Lower lobe of right lung (tissue), 2 donors: ENCODE measurements at places on chromosomes 1 and 21. TPM values are rescaled to one million over a fixed set of nuclear protein-coding genes. Genes with fewer than 3 reads are reported as not detected.

DNA sequence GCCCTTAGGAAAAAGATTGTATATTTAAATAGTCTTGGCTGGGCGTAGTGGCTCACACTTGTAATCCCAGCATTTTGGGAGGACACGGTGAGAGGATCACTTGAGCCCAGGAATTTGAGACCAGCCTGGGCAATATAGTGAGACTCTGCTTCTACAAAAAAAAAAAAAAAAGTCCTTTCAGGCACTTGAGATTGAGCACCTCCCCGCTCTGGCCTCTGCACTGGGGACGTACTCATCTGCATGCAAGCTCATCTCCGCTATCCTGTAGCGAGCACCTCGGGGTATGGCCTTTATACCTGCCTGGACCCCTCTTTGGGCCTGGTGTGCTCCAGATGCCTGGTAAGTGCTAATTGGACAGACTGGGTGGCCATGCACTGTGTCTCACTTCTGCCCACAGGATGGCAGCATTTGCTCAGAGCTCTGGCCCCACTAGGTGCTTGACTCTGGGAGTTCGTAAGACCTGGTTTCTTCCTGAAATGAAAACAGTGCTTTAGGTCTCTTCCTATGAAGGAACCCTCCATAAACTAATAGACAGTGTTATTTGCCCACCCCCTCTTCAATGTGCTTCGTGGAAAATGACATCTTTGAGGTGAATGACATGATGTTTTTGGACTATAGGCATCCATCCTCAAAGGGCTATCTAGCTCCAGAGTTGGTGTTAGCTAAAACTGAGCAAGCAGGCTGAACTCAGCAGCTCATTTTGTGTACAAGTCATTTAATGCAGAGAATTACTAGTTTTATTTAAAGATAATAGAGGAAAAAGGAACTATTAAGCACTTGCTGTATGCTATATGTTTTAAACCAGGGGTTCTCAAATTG is 61.7 kb upstream of the ADAR start:
- DNase-seq: peak; percentile 80

GRCh38 chr1:53478502-53478818 is 19.3 kb downstream of the DMRTB1 start:
- DNase-seq: no peak

DNA sequence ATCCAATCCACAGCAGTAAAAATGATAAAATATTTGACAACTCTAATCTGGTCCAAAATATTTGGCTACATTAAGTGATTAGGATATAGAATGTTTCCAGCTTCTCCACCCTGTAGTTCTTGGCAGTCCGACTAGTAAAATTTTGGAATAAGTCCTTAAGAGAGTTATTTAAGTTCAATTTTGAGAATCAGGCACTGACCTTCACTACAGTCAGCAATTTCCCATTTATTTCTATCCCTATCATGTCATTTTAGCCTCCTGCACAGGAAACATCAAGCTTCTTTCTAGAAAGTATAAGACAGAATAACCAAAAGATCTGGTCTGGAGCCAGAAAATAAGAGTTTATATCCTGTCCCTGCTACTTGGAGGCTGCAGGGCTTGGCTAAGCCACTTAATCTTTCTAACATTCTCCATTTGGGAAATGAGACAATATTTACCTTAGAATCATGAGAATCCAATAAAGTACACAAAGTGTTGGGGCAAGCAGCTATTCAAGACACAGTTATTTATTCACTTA is 162.2 kb downstream of the DPYD start:
- DNase-seq: no peak

DNA sequence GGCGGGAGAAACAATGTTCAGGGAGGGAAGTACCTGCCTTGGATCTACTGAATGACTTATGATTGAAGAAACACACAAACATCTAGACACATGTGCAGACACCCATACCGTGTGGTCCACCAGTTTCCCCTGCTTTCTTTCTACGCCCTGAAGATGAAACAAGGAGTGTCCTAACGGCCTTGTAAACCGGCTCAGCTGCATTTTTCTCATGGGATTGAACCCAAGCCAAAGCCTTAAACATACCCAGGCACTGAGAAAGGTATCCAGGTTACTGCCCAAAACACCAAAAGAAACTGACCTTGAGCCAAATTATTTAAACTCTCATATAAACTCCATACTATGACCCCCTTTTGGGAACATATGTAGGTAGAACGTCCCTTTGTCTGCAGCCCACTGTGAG is 630.0 kb upstream of the RGS18 start:
- DNase-seq: no peak

DNA sequence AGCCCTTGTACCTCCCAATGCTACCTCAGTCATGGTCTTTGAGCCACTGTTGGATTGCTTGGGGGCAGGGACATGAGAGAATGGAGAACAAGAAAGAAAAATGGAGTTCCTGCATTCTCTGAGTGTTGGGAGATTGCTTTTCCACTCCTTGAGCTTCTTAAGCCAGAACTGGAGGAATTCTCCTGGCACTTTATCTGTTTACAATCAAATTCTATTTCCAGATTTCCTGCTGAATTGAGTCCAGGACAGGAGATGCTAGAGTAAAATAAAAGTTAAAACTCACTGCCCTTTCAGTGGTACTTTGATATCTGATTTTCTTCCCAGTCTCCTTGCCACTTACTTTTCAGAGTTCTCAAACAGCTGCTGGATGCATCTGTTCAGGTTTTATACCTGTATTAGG is 24.4 kb upstream of the DEPDC1 start:
- no peak for DNase-seq

GRCh38 chr1:186330758-186331157 is 44.3 kb downstream of the TPR start:
- no peak for DNase-seq

- DNase-seq: no peak
Measured at GRCh38 chr1:225469051-225469450, 41.2 kb upstream of the LBR start.

- DNase-seq: peak; percentile 48
Measured at GRCh38 chr1:1627829-1628753, 3.9 kb upstream of the MMP23B start.

DNA sequence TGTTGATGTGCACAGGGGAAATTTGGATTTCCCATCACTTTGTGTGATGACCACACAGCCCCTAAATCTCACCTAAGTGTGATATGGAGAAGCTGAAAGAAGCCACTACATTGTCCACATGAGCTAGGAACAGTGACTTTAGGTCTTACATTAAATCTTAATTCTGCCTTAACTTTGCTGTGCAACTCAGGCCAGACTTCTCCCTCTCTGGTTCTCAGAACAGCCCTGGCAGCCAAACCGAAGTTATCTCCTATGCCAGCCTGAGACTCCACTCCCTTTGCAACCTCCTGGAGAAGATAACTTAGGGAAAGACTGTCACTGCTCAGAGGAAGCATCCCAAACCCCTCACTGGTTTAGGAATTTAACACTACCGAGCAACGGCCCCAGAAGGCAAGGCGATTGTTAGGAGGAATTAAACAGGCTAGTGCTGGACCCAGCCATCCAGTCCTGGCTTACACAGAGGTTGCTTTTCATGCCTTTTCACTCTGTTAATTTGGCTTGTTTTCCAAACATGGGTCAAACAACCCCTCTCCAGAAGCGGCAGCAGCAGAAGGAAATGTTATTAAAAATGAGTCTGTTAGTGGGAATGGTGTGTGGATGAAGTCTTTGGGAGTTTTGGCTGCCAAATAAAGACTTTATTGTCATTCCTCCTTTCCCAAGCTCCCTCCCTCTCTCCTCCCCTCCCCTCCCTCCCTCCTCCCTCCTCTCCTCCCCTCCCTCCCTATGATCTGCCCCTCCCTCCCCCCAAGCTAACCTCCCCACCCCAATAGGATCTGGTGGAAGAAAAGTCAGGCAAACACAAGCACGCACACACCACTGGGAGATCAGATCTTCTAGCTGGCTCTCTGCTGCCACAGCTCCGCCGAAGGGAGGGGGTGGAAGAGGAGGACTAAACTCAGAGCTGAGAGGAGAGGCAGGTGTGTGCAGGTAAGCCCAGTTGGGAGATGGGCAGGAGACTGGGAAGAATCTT is at the start of gene PRELP:
TSS of gene PRELP (plus strand) at position 795 of the 970 bp plus-strand sequence. CDS start 7,379 bp downstream, outside the sequence.
- DNase-seq: no peak

DNA sequence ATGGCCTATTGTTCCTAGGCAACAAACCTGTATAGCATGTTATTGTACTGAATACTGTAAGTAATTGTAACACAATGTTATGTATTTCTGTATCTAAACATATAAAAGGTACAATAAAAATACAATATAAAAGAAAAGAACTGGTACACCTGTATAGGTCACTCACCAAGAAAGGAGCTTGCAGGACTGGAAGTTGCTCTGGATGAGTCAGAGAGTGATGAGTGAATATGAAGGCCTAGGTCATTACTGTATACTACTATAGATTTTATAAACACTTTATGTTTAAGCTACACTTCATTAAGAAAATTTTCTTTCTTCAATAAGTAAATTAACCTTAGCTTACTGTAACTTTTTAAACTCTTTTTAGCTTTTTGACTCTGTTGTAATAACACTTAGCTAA is 559.9 kb downstream of the PLPP3 start:
- DNase-seq: no peak

DNA sequence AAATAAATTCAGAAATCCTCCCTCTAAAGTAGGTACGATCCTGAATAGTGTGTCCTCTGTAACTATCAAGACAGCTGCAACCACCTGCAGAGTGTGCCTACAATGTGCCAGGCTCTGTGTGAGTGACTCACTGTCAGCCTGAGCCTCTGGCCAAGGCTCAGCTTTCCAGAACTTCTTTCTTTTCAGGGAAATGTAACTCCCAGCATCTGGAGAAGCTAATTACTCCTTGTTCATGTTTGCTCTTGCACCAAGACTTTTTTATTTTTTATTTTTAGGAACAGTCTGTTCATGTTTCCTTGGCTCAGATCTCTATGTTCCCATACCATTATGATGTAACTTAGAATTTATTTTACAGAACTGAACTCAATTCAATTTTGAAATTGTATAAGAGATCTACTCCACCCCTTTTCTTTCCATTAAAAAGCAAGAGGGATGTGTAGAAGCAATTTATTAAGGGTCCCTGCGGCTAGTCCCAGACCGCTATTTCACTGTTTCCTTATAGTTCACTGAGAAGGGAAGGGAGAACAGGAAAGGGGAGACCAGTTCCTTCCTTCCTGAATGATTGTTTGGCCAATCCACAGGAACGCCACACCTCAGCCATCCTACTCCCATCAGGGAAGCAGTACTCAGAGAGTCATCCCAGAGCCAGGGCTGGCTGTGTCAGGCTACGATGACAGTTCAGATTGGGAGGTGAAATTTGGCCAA is 112.4 kb upstream of the ZNF648 start:
- DNase-seq: no peak

DNA sequence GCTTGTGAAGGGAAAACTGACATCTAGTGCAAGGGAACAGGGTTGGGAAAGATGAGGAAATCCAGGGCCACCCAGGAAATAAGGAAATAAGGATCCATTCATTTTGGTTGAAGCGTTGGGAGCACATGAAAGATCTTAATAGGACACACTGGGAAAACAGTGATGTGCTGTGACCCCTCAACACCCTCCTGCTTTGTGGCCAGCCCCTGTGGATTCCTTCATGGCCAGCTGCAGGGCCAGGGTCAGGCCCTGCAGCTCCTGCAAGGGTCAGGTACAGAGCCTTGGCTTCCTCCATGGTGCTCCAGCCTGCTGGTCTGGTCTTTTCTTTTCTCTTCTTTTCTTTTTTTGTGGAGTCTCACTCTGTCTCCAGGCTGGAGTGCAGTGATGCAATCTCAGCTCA is 18.8 kb upstream of the PIGM start:
- no peak for DNase-seq

- peak; percentile 69 for DNase-seq
Measured at GRCh38 chr1:110106013-110106941, 6.0 kb upstream of the UBL4B start.

DNA sequence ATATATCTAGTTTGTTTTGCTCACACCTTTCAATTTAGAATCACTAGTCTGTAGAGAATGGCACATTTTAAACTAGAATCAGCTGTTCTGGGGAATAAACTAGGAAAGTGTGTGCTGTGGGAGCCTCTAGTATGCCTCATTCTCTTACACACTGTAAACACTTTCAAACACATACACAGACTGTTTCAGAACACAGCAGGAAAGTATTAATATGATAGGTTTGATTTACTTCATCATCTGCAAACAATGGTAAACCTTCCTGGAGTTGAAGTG is 67.1 kb upstream of the ABCG1 start:
- DNase-seq: no peak

DNA sequence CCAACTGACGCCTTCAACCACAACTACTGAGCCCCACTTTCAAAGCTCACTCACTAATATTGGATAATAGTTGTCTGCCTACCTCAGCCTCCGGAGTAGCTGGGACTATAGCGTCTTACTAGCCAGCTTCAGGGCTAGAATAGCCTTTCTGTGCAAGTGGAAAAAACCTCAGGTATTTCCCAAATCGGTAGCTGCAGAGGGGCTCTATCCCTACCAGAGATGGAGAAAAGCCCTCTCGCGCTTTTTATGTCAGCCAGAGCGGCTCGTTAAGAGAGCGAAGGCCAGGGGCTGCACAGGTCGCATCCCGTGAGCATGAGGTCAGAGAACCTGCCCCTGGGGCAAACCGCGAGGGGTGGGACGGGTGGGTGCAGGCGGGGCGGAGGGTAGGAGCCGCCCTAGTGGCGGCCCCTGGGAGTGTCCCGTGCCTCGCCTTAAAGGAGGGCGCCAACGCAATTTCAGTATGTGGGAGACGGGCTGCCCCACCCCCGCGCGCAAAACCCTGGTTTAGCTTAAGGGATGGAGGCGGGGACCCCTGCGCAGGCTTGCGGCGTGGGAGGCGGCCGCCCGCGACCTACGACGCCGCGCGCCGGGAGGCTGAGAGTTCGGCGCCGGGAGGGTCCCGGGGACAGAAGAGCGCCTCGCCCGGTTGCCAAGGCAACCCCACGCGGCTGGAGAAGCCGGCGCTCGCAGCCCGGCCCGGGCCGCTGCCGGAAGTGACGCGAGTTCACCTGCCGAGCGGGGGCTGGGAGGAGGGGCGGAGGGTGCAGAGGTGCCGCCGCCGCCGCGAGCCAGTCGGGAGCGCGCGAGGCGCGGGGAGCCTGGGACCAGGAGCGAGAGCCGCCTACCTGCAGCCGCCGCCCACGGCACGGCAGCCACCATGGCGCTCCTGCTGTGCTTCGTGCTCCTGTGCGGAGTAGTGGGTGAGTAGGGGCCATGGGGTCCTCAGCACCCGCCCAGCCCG is at the start of gene CXADR:
TSS of gene CXADR (plus strand) at position 791 of the 961 bp plus-strand sequence. CDS start at position 878, 87 bp downstream.
- DNase-seq: peak; percentile 92

GRCh38 chr1:178397678-178398077 is 99.1 kb downstream of the CLEC20A start:
- no peak for DNase-seq

GRCh38 chr1:57137980-57138379 is 172.2 kb upstream of the C8B start:
- DNase-seq: no peak

GRCh38 chr1:42830631-42831030 is 13.4 kb upstream of the SVBP start:
- no peak for DNase-seq

DNA sequence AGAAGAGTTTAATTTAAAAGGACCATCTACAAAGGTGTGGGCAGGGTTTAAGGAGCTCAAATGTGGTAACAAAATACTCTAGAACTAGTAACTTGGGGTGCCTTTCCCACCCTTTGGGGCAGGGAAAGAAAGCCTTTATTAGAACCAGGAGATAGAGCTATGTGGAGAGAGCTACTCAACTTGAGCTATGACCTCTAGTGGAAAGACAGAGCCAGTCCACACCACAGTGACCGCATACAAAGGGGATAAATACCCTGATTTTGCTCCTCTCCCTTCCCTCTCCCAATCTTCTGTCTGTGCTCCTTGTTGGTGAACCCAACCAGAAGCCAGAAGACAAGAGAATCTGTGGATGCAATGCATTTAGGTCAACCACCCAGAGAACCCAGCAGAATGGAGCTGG is 54.4 kb upstream of the JAK1 start:
- DNase-seq: no peak

The CD1E gene
- total RNA-seq: 2.6 TPM

The KRTAP19-1 gene
- total RNA-seq: not detected

The PTGFRN gene
- 31.1 TPM for total RNA-seq

The LELP1 gene
- not detected for total RNA-seq

The ANKRD65 gene
- total RNA-seq: 22.3 TPM
